ENCODE measurements at places on chromosomes 16 and 17.

GRCh38 chr16:25157271-25157875 lies 45.8 kb downstream of the LCMT1 start:
- no peak for DNase-seq

DNA sequence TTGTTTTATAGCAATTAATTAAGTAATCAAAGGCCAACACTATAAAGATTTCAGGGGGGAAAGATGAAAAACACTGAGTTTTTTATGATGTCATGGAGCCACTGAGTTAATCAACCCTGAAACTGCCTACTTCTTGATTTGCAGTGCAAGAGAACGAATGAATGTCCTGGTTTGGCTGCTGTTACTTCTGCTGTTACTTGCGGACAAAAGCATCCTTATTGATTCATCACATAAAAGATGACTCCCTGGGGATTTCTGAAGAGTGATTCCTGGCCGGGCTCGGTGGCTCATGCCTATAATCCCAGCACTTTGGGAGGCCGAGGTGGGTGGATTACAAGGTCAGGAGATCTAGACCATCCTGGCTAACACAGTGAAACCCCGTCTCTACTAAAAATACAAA lies 10.9 kb upstream of the SPNS3 start:
- no peak for DNase-seq

DNA sequence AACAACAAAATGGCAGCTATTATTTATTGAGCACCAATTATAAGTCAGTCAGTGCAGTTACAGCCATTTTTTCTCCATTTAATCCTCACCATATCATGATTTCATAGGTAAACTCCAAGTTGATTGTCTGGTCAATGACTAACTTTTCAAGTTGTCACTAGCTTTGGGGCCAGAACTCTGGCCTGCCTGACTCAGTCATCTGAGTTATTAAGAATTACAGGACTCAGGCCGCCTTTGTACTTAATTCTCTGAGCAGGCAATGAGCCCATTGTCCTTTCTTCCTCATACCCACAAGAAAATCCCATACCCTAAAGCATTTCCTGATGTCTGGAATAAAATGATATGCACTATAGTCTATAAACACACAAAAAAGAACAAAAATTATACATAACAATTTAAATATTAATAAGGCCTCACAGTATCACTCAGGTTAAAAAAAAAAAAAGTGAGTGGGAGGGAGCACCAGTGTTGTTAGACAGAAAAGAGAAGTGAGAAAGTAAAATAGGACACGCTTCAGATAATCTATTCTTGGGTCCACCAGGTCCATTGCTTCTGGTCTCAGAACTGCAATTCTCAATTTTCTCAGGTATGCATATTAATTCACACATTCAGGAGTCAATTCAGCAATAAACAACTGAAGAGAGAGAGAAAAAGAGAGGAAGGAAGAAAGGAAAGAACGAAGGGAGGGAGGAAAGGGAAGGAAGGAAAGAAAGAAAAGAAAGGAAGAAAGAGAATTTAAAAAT lies 70.2 kb downstream of the SPAG9 start:
- DNase-seq: no peak

DNA sequence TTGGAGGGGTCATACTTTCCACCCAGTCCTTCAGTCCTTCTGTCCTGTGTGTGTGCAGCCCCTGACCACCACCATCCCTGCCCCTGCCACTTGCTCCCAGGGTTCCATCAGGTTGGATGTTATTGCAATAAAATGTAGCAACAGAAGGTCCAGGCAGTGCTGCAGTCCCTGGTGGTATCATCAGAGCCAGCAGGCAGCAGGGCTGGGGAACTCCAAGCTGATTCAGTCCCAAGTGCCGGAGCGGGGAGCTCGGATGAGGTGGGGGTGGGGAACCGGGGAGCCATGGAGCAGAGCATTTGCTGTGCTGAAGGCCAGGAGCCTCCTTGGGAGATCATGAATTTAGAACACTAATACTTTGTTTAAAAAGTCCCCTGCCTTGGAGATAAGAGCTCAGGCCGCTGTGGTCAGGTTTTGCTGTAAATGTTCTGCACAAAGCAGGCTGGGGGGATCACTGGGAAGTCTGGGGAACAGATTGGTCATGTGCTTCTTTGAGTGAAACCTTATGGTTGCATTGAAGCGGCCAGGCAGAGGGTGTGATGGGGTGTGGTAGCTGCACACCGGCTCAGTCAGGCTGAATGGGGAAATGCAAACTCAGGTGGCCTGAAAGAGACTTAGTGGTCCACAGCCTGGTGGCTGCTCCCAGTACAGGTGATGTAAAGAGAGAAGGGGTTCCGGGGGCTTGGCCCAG lies 225.9 kb downstream of the SEC14L1 start:
- DNase-seq: no peak

GRCh38 chr17:2517539-2517938 lies 5.9 kb upstream of the METTL16 start:
- DNase-seq: no peak

DNA sequence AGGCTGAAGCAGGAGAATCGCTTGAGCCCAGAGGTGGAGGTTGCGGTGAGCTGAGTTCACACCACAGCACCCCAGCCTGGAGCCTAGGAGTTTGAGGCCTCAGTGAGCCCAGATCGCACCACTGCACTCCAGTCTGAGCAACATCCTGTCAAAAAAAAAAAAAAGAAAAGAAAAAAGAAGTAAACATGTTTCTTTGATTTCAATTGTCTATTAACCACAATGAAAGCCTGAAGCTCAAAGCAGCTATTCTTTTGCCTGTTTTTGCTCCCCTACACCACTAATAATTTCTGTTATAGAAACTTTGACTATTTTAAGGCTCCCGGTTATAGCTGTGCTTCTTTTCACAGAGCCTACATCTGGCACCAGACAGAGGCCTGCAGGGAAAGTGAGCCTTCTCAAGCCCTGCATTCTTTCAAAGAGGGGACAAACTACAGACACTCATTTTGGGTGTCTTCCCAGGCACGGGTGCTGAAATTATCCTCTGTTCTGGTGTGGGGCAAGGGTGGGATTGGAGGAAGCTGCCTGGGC lies 14.2 kb upstream of the SLC52A1 start:
- DNase-seq: no peak

- no peak for DNase-seq
Observed at GRCh38 chr16:680625-680945, 375 bp downstream of the STUB1 start.

DNA sequence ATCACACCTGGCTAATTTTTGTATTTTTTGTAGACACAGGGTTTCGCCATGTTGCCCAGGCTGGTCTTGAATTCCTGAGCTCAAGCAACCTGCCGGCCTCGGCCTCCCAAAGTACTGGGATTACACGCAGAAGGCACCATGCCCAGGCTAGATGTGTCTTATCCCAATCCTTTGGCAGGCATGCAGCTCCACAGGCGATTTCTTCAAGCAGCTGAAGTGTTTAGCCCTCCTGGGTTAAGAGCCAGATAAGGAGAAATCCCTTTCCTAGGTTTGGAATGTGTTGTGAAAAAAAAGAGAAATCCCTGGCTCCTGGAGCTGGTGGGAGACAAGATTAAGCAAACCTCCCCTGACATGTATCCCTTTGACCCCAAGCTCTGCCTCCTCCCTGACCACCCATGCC lies 2.1 kb upstream of the NHERF1 start:
- DNase-seq: no peak

- DNase-seq: no peak
Observed at GRCh38 chr16:24490866-24491265, 48.5 kb upstream of the RBBP6 start.

- DNase-seq: peak; percentile 38
Observed at GRCh38 chr17:3935140-3935542, 18.9 kb upstream of the P2RX1 start.

DNA sequence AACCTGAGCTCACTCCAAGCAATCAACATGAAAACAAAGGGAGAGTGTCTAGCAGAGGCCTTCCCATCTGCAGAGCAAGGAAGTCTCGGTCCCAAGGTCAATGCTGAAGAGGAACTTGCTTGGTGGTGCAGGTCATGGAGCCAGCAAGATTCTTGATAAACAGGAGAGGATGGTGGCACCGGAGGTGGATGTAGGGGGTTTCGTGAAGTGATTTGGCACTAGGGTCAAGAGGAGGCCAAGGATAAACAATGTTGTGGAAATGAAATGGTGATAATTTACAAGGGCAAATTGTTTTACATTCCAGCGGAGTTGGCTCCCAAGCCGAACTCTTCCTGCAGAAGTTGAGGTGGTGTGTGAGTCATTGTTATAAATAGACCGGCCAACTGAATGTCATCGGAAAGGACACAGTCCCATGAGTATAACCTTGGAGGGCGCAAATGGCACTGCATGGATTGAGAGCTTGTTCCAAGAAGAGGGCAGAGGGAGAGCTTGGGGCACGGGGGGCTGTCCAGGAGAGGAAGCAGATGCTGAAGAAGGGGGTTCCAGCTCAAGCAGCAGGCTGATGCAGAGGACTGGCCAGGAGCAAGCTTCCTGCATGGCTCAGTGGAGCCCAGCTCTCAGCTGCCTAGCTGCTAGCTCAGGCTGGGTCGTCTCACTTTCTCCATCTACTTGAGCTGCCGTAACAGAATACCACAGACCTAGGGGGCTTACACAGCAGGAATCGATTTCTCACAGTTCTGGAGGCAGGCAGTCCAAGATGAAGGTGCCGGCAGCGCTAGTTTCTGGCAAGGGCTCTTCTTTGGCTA lies 136.6 kb downstream of the COPRS start:
- DNase-seq: no peak

- no peak for DNase-seq
Observed at GRCh38 chr17:64632606-64633005, 29.5 kb downstream of the SMURF2 start.

DNA sequence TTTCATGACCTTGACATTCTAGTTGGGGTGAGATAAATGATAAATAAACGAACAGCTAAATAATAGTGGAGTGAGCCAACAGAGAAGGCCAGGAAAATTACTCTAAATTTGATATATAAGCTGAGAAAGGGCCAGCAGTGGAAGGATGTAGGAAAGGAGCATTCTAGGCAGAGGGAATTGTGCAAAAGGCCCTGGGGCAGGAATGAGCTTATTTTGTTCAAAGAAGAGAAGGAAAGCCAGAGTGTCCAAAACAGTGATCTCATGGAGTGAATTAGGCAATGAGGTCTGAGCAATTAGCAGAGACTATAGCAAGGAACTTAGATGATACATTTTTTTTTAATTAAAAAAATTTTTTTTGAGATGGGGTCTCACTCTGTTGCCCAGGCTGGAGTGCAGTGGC lies 43.3 kb upstream of the CLEC19A start:
- DNase-seq: no peak

GRCh38 chr16:14489460-14489859 lies 140.6 kb downstream of the PARN start:
- no peak for DNase-seq

DNA sequence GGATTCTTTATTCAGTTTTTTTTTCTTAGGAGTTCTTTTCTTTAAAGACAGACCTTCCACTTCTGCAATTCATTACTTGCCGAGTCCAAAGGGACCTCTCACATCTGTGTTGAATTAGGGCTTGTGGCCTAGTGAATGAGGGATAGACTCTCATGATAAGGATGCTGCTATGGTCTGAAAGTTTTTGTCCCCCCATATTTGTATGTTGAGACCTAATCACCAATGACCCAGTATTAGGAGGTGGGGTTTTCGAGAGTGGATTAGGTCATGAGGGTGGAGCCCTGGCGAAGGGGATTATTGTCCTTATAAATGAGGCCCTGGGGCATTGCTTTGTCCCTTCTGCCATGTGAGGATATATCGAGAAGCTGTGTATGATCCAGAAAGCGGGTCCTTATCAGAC lies 9.5 kb downstream of the KRT12 start:
- no peak for DNase-seq

- DNase-seq: no peak
Observed at GRCh38 chr17:16286009-16286946, 67.0 kb downstream of the CENPV start.

DNA sequence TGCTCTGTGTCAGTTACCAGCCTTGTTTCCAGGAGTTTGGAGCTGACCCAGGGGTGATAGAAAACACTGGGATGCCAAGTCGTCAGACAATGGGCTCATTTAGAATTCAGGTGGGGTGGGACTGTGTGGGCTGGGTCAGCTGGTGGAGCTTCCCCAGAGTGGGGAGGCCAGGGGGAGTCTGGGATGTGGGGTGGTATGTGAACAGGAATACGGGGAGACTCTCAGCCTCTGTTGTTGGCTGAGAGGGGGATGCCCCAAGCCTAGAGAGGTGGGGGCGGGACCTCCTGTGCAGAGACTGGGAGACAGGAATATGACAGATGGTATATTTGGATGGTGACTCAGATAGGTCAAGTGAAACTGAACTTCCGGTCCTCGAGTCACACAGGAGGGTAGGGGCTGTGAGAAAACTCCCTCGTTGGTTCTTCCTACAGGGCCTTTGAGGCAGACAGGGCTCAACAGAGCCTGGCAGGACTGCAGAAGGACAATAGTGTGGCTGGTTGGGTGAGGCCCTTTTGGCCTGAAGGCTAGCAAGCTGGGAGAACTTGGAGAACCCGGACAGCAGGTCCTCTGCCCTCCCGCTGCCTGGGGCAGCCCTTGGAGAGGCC lies 23.7 kb downstream of the CDH1 start:
- DNase-seq: no peak

GRCh38 chr16:4378161-4378666 lies 6.6 kb downstream of the VASN start:
- no peak for DNase-seq

GRCh38 chr17:80836971-80837481 lies 154.6 kb upstream of the CHMP6 start:
- peak; percentile 17 for DNase-seq

DNA sequence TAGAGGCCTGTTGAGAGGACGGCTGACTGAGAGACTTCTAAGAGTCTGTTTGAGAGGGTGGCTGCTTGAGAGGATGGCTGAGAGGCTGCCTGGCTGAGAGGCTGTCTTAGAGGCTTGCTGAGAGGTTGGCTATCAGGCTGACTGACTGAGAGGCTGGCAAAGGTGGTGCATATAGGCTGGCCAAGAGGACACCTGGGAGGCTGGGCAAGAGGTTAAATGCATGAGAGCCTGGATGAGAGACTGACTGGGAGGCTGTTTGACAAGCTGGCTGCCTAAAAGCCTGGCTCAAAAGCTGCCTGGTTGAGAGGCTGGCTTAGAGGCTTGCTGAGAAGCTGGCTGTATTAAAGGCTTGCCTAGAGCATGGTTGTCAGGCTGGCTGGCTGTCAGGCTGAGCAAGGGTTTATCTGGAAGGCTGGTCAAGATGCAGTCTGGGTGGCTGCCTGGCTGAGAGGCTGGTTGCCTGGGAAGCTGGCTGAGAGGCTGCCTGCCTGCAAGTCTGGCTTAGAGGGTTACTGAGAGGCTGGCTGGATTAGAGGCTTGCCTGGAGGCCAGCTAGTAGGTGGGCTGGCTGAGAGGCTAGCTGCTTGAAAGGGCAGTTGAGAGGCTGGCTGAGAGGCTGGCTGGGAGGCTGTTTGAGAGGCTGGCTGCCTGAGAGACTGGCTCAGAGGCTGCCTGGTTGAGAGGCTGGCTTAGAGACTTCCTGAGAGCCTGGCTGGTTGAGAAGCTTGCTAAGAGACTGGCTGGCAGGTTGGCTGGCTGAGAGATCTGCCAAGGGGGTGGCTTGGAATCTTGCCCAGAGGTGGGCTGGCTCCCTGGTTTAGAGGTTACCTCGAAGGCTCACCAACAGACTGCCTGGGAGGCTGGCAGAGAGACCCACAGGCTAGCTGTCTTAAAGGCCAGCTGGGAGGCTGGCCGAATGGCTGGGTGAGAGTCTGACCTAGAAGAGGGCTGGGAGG lies 38.3 kb upstream of the ACSM2B start:
- DNase-seq: no peak
